ENCODE measurements at places on chromosomes 7 and 10.

GRCh38 chr7:71504697-71505441 is 372.9 kb downstream of the GALNT17 start:
- DNase-seq, result no peak

GRCh38 chr7:107594961-107595737 is 15.1 kb downstream of the BCAP29 start:
- DNase-seq, result no peak

DNA sequence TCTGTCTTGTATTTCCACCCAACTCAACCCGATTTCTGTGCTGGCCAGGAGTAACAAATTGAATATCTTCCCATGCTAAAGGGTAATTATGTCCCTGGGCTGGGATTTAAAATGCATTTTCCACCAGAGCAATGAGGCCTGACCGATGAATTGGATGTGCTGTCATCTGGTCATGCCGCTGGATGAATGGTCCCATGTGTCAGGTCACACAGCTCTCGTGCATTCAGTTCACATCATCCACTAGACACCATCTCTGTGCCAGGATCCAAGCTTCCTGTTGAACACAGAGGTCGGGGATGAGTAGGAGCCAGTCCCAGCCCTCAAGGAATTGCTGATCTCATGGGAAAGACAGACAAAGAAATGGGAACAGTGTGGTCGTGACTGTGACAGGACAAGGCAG is 200.8 kb downstream of the ADRA2A start:
- no peak for DNase-seq

- no peak for DNase-seq
These were observed 165.9 kb downstream of the PLXNA4 start for GRCh38 chr7:132410385-132410784.

DNA sequence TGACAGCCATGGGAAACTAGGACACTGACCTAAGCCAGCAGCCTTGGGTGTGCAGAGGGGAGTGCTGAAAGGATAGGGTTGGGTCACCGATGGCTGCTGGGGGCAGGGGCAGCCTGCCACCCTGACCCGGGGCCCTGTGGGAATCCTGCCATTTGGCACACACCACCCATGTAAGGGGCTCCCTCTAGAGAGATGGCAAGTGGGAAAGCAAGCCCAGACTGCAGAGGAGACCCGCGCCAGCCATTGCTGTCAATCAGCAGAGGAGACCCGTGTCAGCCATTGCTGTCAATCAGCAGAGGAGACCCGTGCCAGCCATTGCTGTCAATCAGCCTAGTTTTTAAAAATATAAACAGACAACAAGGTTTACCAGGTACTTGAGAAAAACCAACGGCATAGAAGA is 27.4 kb upstream of the PRKAG2 start:
- DNase-seq, result no peak
